ENCODE measurements at places on chromosomes 3 and 15. TPM values are rescaled to one million over a fixed set of nuclear protein-coding genes. Genes with fewer than 3 reads are reported as not detected.
A peak's percentile ranks its signal among the peaks of the same experiment; 100 is the strongest.

Gene GOLGA6A
- total RNA-seq = not detected

Gene GLDN
- total RNA-seq = not detected

Gene GHRL
- 6.2 TPM for total RNA-seq

Gene APOD
- 103 TPM for total RNA-seq

Gene GOLGA8K
- 2.6 TPM for total RNA-seq

Gene NEDD4
- total RNA-seq = 4.2 TPM

Gene SLC28A1
- not detected for total RNA-seq

- DNase-seq = no peak
These were observed 514 bp upstream of the PPP4R2 start for GRCh38 chr3:72996121-72996472.

DNA sequence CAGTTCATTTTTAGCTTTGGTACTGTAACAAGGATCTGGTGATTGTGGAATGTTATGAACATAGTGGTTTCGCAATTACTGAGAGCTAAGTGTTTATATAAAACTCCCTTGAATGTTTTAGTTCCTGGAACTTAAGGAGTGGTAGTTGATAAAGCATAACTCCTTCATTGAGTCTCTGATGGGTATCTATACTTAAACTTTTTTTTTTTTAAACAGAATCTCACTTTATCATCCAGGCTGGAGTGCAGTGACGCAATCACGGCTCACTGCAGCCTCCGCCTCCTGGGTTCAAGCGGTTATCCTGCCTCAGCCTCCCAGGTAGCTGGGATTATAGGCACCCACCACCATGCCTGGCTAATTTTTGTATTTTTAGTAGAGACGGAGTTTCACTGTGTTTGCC, 11.3 kb downstream of the PRKCI start:
- DNase-seq = no peak

GRCh38 chr3:16975083-16975482, 90.3 kb downstream of the PLCL2 start:
- no peak for DNase-seq

DNA sequence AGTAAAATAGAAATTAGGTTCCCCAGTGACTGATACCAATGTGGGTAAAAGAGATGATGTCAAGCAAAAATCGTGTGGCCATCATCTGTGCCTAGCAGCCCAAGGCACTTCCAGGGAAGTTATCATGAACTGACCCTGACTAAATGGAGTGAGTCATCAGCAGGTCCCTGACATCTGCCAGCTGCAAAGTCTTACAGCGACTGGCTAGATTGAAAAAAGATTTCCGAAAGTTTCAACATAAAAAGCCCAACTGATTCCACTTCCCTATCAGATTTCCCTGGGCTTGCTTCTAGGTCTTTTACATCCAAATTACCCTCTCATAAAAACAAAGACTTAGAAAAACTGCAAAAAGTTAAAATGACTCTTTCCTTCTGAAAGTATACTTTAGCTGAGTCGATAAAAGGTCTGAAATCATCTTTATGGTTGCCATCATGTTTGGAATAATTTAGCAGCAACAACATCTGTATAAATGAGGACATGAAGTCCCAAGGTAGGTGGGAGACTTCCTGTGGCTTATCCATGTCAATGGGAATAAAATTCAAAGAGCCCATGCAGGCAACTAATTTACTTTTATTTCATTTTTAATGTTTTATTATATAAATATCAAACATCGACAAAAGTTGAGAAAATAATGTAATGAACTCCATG, 342.8 kb downstream of the ERC2 start:
- no peak for DNase-seq

DNA sequence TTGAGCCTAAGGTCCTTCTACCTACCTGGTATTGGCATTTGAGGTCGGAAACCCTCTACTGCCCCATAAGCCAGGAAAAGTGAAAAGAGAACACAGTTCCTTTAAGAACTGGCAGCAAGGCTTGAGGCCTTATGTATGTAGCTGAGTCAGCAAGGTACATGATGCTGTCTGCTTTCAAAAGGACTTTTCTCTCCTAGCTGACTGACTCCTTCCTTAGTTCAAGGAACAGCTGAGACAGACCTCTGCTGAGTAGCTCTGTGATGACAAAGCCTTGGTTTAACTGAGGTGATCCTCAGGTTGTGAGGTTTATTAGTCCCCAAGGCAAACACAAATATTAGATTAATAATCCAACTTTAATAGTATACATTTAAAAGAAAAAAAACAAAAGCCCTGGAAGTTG, 45.8 kb downstream of the ADPGK start:
- DNase-seq = no peak

- no peak for DNase-seq
These were observed 1693.9 kb downstream of the SI start for GRCh38 chr3:163384383-163384782.

- DNase-seq = peak; percentile 24
These were observed 471.8 kb downstream of the MFSD1 start for GRCh38 chr3:159273608-159274007.

GRCh38 chr3:140164156-140164555, 229.2 kb downstream of the CLSTN2 start:
- DNase-seq = no peak

- DNase-seq = no peak
These were observed 13.4 kb downstream of the STT3B start for GRCh38 chr3:31546162-31546561.

DNA sequence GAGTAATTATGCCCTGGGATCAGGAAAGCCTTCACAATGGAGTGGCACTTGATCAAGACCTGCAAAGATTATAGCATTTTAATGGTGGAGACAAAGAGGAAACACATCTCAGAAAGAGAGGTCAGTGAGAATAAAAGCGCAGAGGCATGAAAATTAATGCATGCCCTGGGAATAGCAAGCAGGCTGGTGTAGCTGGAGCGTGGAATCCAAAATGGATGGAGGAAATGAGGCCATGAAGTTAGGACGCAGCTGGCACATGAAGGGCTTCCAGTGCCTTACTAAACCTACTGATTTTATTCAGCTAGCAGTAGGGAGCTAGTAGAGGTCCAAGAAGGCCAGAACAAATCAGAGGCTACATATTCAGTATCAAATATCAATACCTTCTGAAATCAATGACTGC, 38.1 kb downstream of the TMEM212 start:
- no peak for DNase-seq

DNA sequence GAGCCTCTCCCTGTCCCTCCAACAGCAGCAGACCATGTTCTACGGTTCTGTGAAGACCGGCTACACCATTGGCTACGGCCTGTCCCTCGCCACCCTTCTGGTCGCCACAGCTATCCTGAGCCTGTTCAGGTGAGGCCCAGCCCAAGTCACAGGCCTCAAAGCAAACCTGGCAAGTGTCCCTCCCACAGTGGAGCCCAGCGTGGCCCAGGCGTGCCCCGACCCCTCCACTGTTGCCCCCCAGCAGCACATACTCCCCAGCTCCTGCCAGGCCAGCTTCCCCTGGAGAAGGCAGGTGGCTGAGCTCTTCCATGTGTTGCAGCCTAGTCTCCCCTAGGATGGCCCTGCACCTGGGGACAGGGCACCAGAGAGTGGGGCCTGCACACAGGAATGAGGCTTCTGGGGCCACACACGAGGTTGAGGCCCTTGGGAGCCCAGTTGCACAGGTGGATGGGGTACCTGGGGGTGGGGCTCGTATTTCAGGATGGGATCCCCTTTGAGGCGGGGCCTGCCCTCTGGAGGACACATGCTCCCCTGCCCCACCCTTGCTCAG, 25.0 kb downstream of the VIPR1 start:
- DNase-seq = no peak
